ENCODE measurements at places on chromosomes 2 and 18. TPM values are rescaled to one million over a fixed set of nuclear protein-coding genes. Genes with fewer than 3 reads are reported as not detected.

DNA sequence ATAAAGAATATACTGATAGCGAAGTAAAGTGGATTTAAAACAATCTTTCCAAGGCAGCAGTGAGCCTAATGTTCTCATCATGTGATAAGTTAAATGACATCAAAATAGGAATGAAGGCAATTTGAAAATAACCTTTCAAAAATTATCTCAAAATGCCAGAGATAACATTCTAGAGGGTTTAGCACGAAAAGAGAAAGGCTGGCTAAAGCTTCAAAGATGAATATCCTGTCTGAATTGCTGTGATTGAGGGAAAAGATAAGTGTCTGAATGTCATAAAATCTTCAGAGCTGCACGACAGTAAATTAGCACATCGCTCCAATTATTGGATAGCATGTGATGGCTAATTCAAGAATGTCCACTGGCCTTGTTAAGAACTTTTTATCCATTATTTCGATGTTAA, 159.3 kb downstream of the PID1 start:
- DNase-seq: no peak

- DNase-seq: no peak
These were observed 5.5 kb downstream of the CYRIA start for GRCh38 chr2:16660114-16660513.

- DNase-seq: no peak
These were observed 663.1 kb downstream of the ERBB4 start for GRCh38 chr2:211875488-211875887.

UXS1 gene
- 29.3 TPM for total RNA-seq

RAPGEF4 gene
- 22.8 TPM for total RNA-seq

OR6B2 gene
- not detected for total RNA-seq

PROM2 gene
- 1.4 TPM for total RNA-seq

LIMS3 gene
- 21.7 TPM for total RNA-seq
